T-helper 22 cell (primary cell): ENCODE measurements at places on chromosomes 1 and 21.
A peak's percentile ranks its signal among the peaks of the same experiment; 100 is the strongest.

GRCh38 chr1:11646317-11646716, 7.9 kb downstream of the FBXO2 start:
- DNase-seq: no peak

GRCh38 chr1:3697810-3698209, 45.5 kb downstream of the TP73 start:
- no peak for DNase-seq

DNA sequence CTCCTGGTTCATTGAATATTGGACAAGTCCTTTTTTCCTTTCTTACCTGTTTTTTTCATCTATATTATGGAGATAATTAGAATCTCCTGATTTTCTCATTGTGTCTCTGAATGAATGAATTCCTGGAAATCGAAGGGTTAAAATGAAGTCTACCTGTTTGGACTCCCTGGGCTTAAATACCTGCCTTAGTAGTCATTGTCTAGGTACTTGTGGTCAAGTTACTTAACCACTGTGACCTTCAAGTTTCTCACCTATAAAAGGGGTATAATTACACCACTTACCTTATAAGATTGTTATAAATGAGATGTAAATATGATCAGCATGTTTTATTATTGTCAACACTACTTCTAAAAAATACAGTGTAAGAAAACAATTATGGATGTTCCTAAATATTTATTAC, 9.0 kb upstream of the TBX19 start:
- DNase-seq: no peak

GRCh38 chr21:46154955-46155513, 345 bp downstream of the FTCD start:
- DNase-seq: no peak

- no peak for DNase-seq
Observed at GRCh38 chr1:16246961-16247360, 10.0 kb upstream of the CPLANE2 start.

DNA sequence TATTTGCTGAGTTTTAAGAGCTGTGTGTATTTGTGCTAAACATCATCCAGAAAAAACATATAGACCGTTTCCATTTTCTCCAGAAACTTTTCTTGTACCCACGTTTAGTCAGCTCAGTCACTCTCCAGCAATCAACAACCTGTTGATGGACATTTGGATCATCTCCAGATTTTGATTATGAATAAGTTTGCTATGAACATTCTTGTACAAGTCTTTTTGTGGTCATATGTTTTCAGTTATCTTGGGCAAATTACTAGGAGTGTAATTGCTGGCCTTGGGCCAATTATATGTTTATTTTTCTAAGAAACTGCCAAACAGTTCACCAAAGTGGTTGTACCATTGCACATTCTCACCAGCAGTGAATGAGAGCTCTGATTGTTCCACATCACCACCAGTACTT, 221.8 kb downstream of the CENPF start:
- no peak for DNase-seq

DNA sequence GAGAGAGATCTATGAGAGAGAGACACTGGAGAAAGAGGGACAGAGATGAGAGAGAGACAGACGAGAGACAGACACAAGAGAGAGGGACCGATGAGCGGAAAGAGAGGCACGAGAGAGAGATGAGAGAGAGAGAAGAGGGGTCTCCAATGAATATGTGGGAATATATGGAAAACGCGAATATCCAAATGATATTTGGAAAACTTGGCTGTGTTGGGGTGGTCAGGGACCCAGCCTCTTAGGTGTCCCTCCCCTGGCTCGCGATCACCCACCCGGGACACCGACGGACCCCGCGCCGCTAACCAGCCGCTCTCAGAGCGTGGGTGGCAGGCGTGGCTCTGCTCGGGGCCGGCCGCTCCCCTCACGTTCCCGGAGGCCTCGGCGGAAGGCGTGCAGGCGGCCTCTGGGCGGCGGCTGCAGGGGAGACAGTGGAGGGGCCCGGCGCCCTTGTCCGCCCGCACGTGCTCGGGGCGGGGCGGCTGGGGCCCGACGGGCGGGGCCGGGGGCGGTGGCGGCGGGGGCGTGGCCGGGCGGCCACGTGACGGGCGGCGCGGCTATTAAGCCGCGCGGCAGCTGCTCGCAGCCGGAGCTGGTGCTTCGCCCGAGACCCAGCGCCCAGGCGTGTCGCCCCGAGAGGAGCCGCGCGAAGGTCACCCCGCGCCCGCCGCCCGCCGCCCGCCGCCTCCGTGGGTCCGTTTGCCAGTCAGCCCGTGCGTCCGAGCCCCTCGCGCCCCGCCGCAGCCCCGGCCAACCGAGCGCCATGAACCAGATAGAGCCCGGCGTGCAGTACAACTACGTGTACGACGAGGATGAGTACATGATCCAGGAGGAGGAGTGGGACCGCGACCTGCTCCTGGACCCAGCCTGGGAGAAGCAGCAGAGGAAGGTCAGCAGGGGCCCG, at the start of gene ACTN2:
Gene ACTN2 (plus strand): TSS at position 583 of the 898 bp plus-strand sequence. CDS start 175 bp downstream, at position 758.
- peak; percentile 29 for DNase-seq

- DNase-seq: no peak
Observed at GRCh38 chr1:151680826-151681225, 35.8 kb downstream of the CELF3 start.

GRCh38 chr1:109024646-109025045, 17.3 kb downstream of the WDR47 start:
- no peak for DNase-seq

- DNase-seq: no peak
Observed at GRCh38 chr1:19547814-19548213, 62.5 kb upstream of the CAPZB start.

DNA sequence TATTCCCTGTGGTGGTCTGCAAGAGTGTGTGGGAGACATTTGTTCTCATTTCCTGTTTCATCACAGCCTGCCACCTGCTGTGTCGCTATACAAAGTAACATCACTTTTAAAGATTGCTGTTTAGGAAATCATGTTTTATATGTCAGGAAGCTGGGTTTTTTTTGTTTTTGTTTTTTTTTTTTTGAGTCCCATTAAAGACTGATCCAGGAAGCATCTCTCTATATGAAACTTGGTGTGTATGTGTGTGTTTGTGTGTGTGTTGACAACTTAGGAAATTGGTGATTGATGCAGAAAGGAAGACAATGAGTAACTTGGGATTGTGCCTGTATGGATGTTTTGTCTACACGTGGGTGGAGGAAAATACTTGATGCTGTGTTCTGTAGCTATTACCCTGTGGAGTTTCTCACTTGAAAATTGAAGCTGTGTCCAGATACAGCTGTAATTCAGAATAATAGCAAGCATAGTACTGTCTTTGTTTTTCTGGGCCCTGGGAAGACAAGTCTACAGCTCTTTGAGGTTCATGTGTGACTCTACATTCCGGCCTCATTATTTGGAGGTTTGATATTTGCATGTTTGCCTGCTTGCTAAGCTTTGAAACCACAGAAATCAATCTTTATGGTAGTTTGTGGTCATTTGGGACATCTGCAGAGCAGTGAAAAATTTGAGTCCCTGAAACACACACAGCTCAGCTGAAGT, 47.9 kb downstream of the LAMC1 start:
- DNase-seq: no peak

- no peak for DNase-seq
Observed at GRCh38 chr21:31913182-31913608, 40.4 kb downstream of the HUNK start.

- DNase-seq: no peak
Observed at GRCh38 chr1:177877086-177877485, 92.8 kb downstream of the SEC16B start.

GRCh38 chr1:227273557-227273956, 44.7 kb downstream of the CDC42BPA start:
- DNase-seq: no peak

GRCh38 chr1:150159550-150159949, 9.8 kb downstream of the PLEKHO1 start:
- DNase-seq: no peak

- DNase-seq: no peak
Observed at GRCh38 chr1:87154384-87154783, 174.3 kb upstream of the LMO4 start.

- no peak for DNase-seq
Observed at GRCh38 chr1:195714248-195714647, 894.0 kb downstream of the KCNT2 start.

DNA sequence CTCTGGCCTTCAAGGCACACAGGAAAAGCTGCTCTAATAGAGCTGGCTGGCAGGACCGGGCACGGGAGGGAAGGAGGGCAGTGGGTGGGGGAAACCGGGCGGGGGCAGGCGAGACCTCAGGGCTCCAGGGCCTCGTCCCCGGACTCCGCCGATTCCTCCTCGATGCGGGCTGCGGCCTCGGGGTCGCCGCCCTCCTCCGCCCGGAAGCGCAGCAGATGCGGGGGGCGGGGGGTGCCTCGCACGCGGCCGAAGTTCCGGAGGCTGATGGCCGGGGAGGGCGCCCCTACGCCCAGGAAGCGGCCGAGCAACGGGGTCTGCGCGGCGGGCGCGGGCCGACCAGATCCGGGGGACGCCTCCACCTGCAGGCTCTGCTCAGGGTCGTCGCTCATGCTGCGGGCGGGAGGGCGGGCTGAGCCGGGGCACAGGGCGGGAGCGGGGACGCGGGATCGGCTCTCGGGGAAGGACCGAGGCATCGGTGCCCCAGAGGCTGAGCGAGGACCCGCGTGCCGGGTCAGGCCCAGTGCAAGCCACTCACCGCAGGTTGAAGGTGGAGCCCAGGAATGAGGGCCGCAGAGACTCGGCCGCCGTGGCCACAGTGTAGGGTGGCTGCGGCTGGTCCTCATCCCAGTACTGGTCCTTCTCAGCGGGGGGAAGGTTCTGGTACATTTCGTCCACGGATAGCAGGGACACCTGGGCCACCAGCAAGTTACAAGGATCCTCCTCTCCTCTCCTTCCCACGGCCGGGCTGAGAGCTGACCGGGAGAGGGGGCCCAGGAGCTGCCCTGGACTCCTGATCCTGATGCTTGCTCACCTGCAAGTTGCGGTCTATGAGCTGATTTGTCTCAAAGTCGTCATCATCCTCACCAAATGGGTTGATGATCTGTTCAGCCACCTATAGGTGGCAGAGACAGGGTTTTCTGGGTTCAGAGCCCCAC, 3.6 kb downstream of the BEST4 start:
- DNase-seq: no peak

DNA sequence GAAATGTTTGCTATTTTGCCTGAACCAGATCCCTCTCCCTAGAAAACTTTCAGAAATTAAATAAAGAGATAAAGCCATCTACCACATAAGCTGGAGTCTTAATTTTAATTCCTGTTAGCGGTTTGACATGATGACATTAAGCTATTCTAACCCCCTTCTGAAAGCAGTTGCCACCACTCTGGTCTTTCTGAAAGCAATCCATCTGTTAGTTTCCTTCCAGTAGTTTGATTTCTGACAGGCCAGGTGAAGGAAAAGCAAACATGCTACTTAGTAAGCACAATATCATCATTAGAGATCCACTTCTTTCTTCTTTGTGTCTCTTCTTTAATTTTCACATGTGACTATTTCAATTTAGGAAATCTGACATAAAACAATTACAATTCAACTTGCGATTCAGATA, 39.9 kb downstream of the RGL1 start:
- DNase-seq: no peak

DNA sequence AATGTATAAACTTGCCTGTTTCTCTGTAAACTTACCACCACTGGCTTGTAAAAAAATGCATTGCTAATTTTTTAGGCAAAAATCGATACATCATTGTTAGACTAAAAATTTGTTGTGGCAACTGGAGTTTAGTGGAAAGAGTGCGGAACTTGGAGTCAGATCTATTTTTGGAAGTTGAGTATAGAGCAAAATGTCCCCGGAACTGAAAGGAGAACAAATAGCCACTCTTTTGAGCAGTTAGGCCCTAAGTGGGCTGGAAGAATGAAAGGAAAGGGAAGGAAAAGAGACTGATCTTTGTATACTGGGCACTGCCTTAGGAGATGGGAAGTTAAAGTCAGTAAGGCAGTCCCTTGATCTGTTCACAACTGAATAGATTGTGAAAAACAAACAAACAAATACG, 30.2 kb downstream of the OPTC start:
- DNase-seq: no peak

DNA sequence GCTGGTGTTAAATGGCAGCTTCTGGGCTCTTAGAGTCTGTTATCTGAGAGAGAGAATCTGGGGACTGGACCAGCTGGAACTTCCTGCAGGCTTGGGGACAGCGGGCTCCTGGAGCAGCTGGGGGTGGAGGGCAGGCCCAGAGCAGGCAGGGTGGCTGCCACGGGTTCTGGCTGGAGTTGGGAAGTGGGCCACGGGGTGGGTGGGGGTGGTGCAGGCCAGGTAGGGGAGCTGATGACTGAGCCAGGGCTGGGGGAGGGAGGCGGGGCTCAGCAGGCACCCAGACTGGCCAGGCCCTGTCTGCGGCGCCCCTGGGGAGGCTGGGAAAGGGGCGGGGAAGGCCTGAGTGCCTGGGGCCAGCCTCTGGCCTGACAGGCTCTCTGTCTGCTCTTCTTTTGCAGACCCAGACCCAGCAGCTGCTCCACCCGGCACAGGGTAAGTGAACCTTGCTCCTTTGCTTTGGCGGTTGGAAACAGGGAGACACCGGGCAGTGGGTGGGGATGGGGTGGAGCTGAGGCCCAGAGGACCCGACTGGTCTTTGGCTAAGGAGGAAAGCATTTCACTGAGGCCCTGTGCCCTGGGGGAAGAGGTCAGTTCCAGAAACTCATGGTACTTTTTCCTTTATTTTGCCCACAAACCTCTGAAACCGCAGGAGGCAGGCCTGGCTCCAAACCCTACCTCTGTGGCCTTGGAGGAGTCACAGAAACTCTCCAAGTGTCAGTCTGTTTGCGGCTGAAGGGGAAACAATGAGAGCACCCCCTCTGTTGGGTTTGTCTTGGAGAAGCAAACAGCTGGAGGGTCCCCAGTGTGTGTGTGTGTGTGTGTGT, 48.8 kb downstream of the ARHGEF10L start:
- DNase-seq: no peak

GRCh38 chr1:34829250-34829649, 30.3 kb downstream of the SMIM12 start:
- DNase-seq: no peak

DNA sequence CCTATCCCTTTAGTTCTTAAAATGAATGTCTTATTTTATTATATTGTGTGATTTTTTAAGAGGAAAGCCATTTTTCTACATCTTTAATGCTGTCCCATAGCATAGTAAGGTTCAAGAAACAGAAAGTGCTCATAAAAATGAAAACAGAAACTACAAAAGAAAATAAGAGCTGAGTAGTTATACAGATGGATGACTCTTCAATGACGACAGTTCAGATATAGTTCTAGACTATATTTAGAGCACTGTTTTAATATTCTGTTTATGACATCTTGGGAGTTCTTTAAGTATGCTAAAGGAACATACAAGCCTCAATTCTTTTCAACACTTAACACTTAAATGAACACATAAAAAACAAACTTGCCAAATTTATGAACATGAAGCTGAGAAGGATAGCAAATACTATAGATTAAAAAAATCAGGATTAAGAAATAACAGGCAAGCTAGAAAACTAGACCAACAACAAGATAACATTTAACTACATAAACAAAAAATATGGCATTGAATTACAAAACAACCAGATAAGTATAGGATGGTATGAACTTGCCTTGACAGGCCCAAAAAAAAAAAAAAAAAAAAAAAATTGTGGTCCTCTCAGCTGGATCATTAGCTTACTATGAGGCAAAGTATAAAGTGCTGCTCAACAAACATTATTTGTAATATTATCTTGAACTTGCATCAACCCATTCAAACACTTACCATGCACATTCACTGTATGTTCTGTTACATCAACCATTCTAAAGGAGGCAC, 87.9 kb downstream of the ZZZ3 start:
- no peak for DNase-seq

- DNase-seq: no peak
Observed at GRCh38 chr1:92366040-92366395, 67.2 kb downstream of the RPAP2 start.

- DNase-seq: no peak
Observed at GRCh38 chr1:156642265-156643048, 540 bp downstream of the BCAN start.

GRCh38 chr1:2393471-2393877, 1.8 kb downstream of the RER1 start:
- no peak for DNase-seq

- peak; percentile 63 for DNase-seq
Observed at GRCh38 chr1:156480411-156481192, 20.0 kb downstream of the MEF2D start.
